ENCODE measurements at places on chromosomes 16 and 17.

- no peak for DNase-seq
Observed at GRCh38 chr17:35432176-35433074, at the start of gene SLFN12. Gene SLFN12, minus strand, starts transcription at chr17:35432500. Its CDS starts 9,472 bp downstream, at chr17:35423028.

- no peak for DNase-seq
Observed at GRCh38 chr17:76986365-76986764, 118.2 kb downstream of the MGAT5B start.

DNA sequence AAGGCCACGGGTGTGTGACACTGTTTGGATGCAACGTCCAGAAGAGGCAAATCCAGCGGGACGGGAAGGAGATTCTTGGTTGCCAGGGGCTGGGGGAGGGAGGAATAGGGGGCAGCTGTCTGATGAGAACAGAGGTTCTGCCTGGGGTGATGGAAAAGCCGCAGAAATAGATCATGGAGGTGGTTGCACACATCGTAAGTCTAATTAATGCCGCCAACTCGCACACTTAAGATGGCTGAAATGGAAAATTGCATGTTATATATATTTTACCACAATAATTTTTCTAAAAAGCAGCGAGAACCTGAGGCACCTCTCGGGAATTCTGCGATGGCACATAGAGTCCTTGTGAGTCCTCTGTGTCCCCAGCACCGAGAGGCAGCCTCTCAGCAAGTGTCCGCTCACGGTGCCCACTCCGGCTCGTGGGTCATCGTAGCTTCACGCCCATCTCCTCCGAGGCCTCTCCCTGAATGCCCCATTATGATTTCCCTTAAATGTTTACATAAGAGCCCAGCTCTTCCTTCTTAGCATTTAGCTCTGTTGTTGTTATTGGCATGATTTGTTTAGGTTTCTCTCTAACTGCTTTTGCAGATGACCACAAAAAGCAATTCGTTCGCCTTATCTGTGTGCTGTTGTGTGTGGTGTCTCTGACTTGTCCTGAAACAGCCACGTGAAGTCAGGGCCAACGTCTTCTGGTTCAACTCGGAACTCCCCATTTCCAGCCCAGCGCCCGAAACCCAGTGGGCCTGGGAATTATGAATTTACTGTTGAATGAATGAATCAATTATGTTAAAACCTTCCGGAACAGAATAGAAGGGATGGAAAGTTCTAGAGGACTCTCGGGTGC, 7.7 kb downstream of the WFDC1 start:
- DNase-seq = no peak

DNA sequence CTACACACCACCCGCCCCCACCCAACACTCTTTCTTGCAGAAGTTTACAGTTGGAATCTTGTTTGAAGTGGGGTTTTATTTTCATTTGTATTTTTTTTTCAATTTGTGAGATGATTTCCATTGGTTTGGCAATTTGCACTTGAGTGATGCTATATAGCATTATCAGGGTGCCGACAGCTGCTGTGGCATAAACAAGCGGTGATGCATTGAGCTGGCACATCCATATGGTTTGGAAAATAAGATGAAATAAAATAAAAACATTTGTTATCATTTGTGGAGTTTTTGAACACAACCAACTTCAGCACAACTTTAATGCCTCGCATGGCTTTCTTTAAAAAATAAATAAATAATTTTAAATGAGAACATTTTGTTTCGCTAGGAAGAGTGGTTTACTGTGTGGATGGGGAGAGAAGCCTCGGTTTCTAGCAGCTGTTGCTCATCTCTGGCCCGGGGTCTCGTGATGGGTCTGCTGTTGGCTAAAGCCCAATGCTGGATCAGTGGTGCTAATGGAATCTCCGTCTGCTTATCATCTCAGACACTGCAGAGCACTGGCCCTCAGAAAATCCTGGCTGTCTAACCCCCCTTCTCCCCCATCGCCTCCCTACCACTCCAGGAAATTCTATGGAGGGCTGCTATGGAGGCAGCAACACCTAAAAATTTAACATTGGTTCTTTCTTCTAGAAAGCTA, 192.3 kb upstream of the MAF start:
- no peak for DNase-seq

GRCh38 chr17:9004132-9004960, 17.0 kb upstream of the NTN1 start:
- DNase-seq = no peak

GRCh38 chr16:74560912-74561311, 46.0 kb downstream of the GLG1 start:
- DNase-seq = no peak

GRCh38 chr16:20873331-20873730, 26.8 kb downstream of the DCUN1D3 start:
- DNase-seq = no peak

- no peak for DNase-seq
Observed at GRCh38 chr17:21689604-21690003, 2.7 kb upstream of the KCNJ18 start.

DNA sequence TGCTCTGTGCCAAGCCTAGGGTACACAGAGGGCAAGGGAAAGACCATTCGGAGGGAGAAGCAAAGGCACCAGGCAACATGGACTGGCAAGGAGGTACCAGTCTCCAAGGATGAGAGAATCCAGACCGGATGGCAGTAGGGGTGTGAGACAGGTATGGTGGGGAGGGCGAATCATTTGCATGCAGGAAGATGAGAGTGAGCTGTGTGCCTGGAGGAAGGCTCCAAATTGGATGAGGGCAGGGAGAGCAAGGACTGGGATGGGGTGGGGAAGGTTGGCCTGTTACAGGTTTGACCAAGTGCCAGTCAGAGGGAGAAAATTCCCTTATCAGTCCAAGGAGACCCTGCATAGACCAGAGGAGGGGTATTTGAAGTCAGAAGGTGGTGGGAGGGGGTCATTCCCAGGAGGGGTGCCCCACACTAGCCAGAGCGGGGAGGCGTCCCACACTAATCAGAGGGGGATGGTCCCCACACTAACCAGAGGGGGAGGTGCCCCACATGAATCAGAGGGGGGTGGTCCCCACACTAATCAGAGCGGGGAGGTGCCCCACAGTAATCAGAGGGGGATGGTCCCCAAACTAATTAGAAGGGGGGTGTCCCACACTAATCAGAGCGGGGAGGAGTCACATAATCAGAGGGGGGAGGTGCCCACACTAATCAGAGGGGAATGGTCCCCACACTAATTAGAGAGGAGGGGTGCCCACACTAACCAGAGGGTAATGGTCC, 737 bp downstream of the CANT1 start:
- no peak for DNase-seq

- peak; percentile 84 for DNase-seq
Observed at GRCh38 chr16:65413861-65414260, 292.0 kb upstream of the CDH11 start.

GRCh38 chr16:53518550-53519416, 15.8 kb upstream of the AKTIP start:
- no peak for DNase-seq

DNA sequence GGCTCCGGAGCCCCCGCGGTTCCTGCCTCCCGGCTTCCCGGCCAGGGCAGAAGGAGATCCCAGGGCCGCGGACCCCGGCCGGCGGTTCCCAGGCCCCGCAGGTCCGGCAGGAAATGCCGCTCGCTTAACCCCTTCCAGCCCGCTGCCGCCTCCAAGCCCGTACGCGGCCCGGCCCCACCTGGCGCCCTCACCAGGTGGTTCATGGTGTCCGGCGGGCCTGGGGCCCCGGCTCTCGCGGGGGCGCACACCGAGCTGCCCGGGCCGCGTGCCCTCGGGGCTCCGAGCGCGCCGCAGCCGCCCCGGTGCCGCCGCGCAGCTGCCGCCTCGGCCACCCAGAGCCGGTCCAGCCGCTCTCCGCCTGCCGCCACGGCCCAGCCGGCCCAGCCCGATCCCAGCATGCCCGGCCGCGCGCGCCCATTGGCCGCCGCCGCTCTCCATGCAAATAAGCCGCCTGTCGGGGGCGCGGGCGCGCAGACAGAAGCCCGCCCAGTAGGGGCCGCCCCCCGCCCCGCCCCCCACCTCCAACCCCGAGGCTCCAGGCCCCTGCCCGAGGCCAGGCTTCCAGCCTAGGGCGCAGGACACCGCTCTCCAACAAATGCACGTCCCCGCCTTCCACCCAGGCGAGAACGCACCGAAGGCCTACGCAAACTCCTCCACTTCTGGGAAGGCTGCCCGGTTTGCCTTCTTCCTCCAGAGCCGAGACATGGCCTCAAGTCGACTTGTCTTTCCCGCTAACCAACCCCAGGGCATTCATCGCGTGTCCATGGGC, at the start of gene BCAR1:
Gene BCAR1 (minus strand): TSS at position 345 of the 769 bp plus-strand sequence. CDS start 142 bp downstream, at position 203.
- peak; percentile 64 for DNase-seq

- no peak for DNase-seq
Observed at GRCh38 chr17:77729587-77729986, 228.9 kb upstream of the TNRC6C start.

- DNase-seq = no peak
Observed at GRCh38 chr16:65541646-65542045, 419.8 kb upstream of the CDH11 start.

GRCh38 chr17:68297195-68297594, 5.9 kb downstream of the ARSG start:
- no peak for DNase-seq

- DNase-seq = peak; percentile 88
Observed at GRCh38 chr17:61399131-61400065, at the start of gene TBX2. Gene TBX2, plus strand, starts transcription at chr17:61399843. Its CDS starts 334 bp downstream, at chr17:61400177.

GRCh38 chr17:77875881-77876509, 82.5 kb upstream of the TNRC6C start:
- DNase-seq = peak; percentile 88

GRCh38 chr17:68603027-68603426, 1.9 kb upstream of the FAM20A start:
- no peak for DNase-seq

- peak; percentile 99 for DNase-seq
Observed at GRCh38 chr17:15651583-15652110, 32.1 kb upstream of the FBXW10B start.

DNA sequence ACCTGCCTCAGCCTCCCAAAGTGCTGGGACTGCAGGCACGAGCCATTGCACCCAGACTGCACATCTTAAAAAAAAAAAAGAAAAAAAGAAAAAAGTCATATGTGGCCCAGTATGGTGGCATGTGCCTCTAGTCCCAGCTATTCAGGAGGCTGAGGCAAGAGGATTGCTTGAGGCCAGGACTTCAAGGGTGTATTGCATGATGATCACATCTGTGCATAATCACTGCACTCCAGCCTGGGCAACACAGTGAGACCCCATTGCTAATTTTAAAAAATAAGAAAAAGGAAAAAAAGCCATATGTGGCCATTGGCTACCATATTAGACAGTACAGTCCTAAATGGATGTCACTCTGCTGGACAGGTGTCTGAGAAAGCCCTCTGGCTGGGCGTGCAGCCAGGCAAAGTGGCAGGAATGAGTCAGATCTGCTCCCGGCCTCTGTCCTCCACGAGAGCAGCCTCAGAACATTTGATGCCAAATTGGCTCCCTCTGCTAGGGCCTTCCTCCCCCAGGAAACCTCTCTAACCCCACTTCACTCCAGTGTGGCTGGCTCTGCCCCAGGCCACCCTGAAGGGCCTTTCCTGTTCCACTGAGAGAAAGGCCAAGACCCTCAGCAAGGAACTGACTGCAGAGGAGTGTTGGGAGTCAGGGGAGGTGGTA, 14.7 kb downstream of the CA7 start:
- DNase-seq = no peak

DNA sequence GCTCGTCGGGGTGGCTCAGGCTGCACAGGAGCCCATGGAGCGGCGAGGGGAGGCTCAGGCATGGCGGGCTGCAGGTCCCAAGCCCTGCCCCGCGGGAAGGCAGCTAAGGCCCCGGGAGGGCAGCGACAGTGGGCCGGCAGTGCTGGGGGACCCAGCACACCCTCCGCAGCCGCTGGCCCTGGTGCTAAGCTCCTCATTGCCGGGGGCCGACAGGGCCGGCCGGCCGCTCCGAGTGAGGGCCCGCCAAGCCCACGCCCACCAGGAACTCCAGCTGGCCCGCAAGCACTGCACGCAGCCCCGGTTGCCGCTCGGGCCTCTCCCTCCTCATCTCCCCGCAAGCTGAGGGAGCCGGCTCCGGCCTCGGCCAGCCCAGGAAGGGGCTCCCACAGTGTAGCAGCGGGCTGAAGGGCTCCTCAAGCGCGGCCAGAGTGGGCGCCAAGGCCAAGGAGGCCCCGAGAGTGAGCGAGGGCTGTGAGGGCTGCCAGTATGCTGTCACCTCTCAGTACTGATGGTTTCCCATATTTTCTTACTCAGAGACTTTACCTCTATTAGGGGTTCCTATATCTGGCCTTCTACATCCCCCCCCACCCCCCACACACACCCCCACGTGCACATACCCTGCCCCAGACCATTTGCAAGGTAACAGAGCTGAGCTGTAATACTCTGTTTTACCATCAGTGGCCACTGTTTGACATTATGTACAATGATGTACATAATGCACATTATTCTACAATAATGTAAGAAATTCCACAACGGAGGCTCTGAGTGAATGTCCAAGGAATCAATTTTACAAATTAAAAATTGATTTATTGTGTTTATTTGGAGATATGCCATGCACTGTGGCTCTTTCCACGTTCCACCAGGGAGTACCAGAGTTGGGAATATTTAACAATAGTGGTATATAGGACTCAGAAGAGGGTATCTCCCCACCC, 3.7 kb upstream of the VAT1L start:
- DNase-seq = no peak

DNA sequence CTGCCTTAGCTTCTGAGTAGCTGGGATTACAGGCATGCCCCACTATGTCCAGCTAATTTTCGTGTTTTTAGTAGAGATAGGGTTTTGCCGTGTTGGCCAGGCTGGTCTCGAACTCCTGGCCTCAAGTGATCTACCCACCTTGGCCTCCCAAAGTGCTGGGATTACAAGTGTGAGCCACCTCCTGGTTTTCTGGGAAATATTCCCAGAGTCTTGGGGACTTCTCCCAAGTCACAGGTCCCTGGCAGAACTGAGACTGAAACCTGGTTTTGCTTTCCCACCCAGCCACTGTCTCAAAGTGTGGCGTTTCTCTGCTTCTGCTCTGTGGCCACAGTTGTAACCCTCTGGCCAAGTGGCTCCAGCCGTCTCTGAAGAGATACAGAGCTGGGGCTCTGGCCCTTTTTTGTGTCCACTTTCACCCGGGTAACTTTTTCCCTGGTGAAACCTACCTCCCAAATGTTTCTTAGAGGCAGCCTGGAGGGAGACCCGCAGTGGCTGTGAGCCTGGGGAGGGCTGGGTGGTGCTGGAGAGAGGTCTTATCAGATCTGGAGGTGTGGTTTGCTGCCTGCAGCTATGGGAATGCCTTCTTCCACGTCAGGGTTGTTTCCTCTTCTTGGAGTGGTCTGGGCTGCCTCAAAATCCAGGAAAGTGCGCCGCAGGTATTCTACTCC, 5.1 kb downstream of the KSR1 start:
- DNase-seq = no peak

- DNase-seq = no peak
Observed at GRCh38 chr17:27649929-27650328, 18.9 kb downstream of the LGALS9 start.
